ENCODE measurements at places on chromosomes 6 and 20.

- no peak for DNase-seq
Measured at GRCh38 chr6:136398453-136398852, 108.8 kb upstream of the BCLAF1 start.

DNA sequence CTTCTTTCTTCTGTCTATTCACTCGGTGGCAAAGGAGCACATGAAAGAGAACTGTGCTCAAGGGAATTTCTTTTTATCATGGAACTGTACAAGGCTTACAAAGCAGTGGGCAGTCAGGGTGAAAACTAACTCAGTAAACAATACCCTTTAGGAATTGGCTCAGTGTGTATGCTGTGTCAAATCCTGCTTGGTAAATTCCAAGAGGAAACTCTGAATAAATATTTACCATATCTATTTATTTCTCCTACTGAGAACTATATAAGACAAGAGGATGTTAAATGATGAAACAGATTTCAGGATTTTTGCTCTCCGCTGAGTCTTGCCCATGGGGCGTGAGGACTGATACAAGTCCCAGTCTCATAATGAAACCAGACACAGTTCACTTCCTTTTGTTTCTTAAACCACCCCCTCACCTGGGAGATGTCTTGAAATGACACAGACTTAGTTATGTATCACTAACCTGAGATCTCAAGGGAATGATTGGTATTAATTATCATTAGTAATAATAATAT, 188.8 kb downstream of the BACH2 start:
- no peak for DNase-seq

- no peak for DNase-seq
Measured at GRCh38 chr6:54481091-54481490, 172.8 kb downstream of the TINAG start.

- no peak for DNase-seq
Measured at GRCh38 chr6:117270055-117270842, 4.9 kb downstream of the VGLL2 start.

DNA sequence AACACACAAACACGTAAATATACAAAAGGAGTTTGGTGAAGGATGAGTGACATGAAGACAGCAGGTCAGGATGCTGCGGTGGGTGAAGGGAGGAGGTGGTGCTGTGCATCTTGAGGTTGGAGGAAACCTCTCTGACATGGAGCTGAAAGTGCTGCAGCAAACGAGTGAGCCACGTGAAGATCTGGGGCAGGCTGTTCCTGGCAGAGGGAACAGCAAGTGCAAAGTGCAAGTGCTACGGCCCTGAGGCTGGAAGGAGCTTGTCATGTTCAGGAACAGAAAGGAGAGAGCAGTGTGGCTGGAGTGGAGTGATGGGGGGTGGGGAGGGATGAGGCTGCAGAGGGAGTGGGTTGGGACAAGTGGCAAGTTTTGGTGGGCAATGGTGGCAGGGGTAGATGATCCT, 24.8 kb upstream of the ANGPT4 start:
- DNase-seq: no peak

GRCh38 chr6:148563066-148563465, 183.8 kb upstream of the UST start:
- DNase-seq: no peak

DNA sequence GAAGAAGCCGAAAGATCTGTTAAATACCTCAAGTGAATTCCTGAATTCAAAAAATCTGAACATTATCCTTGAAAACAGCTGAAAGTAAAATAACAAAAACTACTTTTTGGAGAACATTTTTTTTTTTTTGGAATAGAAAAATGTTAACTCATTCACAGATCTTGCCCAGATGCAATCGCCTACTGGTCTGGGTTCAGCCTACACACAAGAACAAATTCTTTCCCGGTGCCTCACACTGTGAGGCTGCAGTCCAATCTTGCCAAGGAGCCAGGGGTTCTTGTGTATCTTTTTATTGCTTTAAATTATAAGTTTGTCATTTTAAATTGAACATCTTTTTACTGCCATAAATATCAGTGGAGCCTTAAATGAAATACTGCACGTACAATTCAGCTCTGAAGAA, 41.2 kb upstream of the TMEM200A start:
- DNase-seq: no peak

GRCh38 chr6:119156757-119157505, 78.5 kb upstream of the FAM184A start:
- DNase-seq: no peak

DNA sequence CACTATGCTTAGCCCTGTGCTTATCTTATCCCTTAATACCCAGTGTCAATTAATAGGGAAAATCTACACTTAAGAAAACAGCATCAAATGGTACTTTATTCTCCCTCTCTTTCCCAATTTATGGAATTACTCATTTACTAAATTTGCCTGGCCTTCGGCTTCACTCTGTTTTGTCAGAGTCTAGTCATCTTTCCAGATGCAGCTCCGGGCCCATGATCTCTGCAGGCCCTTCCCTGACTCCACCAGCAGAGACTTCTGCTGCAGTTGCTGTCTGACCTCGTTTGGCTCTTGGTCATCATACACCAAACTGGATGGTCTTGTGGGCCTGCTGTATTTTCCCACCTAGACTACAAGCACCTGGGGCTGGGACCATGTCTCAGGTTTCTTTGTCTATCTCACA, 27.4 kb downstream of the MRS2 start:
- DNase-seq: no peak

DNA sequence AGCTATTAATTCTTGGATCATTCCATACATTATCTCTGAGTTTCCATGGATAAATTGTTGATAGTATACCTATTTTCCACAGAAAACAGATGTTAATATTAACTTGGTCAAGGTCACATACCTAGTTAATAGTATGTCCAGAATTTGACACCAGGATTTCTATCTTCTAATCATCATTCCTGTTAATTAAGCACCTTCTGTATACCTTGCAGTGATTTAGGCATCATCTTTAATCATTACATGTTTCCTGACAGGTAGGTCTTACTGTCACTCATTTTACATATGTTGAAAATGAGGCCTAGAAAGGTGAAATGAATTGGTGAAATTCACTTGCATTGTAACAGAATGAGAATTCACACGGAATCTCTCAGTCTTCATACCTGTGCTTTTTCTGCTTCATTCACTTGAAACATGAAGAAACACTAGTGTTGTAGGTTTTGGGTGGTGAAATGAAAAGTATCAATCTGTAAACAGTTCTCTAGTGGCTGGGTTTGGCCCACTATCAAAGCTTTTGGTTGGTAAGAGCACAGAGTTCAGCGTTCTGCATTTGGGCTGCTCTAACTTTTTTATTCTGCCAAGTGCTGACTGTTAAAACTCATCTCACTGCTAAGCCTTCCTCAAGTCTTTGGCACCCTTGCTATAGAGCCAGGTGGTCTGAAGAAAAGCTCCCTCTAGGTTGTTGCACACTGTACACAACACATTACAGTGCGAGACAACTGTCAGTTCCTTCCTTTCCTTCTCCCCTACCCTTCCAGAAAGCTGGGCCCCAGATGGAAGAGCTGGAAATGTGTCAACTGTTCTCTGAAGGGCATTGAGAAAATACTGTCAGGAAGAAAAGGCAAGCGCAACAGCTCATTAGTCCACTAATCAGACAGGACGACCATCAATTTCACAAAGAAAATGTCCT, 57.8 kb upstream of the C20orf144 start:
- DNase-seq: no peak

GRCh38 chr20:43188861-43189553, 699 bp downstream of the PTPRT start:
- DNase-seq: no peak

- no peak for DNase-seq
Measured at GRCh38 chr6:151101161-151101815, 138.5 kb upstream of the AKAP12 start.

DNA sequence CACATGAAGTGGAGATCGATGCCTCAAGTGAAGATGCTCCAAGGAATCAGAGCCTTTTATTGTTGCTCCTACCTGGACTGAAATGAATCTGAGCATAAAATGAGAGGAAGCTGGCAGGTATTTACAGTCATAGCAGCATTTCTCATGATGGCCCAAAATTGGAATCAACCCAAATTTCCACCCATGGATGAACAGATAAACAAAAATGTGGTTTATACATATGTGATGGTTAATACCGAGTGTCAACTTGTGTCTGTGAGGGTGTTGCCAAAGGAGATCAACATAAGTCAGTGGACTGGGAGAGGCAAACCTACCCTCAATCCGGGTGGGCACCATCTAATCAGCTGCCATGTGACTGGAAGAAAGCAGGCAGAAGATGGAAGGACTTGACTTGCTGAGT, 178.2 kb downstream of the PTPRT start:
- no peak for DNase-seq

Measured in stimulated activated CD8-positive, alpha-beta memory T cell treated with anti-CD3 and anti-CD28 coated beads, Interleukin-15, amount 100 ng/mL, for 48 hours (primary cell).